ENCODE measurements at places on chromosomes 5 and 9.

DNA sequence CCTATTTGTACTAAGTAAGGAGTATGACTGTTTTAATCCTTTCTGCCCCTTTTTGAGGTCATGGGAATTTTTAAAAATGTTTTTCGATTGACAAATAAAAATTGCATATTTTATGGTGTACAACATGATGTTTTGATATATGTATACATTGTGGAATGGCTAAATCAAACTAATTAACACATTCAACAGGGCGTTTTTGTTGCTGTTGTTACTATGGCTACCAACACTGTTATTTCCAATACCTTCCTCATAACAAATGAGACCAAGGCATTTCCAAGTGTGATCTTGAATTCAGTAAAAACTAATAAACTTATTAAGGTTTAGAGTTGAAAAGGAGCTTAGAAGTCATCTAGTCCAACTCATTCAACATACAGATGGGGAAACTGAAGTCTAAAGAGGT is 30.2 kb upstream of the SPEF2 start:
- DNase-seq = no peak

DNA sequence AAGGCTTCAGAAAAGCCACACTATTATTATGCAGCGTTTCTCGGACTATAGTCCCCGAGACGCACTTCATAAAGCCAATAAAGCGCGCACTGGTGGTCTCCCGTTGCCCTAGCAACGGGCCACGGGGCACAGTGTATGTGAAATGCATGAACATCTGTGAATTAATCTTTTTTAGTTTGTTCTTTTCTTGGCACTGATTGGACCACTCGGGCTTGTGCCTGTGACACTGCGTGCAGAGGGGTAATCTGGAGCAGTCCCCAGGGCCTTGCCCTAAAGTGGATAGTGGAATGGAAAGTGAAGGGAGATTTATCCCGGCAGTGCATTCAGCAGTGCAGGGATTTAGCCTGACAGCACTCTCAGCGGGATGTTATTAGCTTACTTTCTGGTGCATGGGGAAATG is 92.1 kb downstream of the TLE4 start:
- no peak for DNase-seq

DNA sequence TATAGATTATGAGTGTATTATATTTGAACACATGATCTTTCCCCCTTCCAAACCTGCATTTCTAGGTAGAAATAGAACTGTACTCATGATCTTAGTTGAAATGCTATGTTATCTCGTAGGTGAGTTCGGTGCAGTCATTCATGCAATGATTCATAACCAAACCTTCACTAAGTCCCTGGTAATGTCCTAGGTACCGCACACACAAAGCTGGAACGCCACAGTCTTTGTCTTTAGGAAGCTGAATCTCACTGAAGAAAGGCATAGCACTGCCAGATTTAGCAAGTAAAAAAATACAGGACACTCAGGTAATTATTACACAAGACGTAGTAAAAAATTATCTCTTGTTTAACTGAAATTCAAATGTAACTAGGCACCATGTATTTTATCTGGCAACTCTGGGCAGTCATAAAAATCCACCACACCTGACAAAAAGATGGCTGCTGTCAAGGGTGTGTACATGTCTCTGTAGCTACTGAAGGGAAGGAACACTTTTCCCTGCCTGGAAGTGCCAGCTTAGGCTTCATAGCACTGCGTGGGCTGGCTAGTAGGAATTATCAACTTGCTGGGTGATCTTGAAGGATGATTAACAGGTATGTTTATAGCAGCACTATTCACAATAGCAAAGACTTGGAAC is 28.0 kb upstream of the TXN start:
- DNase-seq = no peak

- DNase-seq = no peak
Measured at GRCh38 chr5:2310946-2311345, 428.2 kb upstream of the IRX4 start.

GRCh38 chr5:150024346-150024984 is 23.9 kb downstream of the HMGXB3 start:
- no peak for DNase-seq

- no peak for DNase-seq
Measured at GRCh38 chr5:141716009-141716408, 34.0 kb upstream of the ARAP3 start.

DNA sequence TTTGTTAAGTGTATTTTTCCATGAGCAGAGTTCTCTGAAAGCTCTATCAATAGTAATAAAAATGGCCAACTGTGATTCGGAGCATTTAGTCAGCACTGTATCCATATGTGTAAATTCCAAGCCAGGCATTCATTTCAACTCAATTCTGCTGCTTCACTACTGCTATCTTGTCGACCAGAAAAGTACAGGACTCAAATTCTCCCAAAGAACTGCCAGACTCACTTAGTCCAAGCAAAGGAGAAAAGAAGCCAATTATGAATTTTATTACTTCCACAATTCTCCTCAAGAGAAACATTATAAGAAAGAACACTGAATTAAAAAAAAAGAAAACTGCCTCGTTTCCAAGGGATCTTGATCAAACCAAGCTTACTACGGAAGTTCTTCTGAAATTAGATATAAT is 906.3 kb upstream of the DMAC1 start:
- no peak for DNase-seq

DNA sequence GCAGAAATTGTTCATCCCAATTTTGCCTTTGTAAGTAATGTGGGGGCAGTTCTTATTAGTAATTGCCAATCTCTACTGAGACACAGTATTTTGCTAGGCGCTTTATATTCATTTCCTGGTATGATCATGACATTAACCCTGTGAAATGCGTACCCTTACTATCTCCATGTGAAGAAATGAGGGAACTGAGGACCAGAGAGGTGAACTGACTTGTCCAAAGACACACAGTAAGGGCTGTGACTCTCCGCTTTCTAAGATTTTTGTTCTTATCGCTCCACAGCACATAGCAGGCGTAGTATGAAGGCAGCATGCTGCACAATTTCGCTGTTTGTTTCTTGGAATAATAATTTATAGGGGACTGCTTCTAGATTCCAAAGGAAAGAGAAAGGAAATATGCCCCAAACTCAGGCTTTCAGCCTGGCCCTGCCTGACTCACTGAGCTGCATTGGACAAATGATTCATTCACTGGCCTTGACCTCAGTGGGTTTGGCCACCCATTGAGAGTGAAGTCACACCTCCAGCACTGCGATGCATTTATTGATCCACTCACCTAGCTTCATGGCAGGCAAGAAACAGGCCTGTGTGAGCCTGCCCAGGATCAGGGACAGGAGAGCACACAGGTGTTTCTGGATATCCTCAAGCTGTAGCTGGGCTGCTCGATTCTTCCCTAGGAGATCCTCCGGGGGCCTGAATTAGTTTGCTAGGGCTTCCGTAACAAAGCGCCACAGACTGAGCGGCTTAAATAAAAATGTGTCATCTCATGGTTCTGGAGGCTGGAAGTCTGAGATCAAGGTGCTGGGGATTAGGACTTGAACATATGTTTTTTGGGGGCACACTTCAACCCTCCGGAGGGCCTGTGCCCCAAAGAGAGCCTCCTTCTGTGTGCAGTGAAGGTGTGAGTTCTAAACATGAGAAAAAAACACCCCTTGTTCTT is 7.2 kb upstream of the DUSP1 start:
- peak; percentile 90 for DNase-seq

- DNase-seq = no peak
Measured at GRCh38 chr9:23849379-23850035, 23.5 kb upstream of the ELAVL2 start.

DNA sequence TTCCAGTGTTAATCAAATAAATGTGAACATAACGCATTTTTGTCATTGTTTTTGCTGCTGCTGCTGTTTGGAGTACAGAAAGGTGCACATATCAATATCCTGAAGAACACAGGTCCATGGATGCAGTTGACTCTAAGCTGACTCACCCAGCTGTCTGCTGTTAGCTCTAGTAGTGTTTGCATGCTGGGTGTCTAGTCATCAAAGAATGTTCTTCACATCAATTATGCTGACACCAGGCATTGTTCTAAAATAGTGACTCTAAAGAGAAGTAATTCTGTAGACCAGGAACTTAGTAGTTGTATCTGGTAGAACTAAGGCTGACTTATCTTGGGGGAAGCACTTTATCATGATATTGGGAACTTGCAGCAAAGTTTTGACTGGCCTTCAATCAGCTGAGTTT is 55.7 kb upstream of the DPYSL3 start:
- DNase-seq = peak; percentile 28

- no peak for DNase-seq
Measured at GRCh38 chr9:12544700-12545099, 148.5 kb upstream of the TYRP1 start.

DNA sequence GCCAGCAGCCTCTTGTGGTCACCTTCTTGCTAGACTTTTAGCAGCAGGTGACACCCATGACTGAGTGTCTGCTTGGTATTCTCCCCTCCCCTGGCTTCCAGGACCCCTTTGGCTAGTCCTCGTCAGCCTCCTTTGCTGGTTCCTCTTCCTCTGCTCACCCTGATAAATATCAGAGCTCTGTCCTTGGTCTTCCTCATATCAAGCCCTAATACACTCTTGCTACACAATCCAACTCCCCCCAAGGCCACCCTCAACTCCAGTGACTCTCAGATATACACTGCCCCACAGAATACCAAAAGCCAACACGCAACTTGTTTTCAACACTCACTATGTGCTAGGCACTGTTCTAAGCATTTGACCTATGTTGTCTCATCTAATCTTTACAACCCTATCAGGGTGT is 30.3 kb upstream of the LCP2 start:
- no peak for DNase-seq

DNA sequence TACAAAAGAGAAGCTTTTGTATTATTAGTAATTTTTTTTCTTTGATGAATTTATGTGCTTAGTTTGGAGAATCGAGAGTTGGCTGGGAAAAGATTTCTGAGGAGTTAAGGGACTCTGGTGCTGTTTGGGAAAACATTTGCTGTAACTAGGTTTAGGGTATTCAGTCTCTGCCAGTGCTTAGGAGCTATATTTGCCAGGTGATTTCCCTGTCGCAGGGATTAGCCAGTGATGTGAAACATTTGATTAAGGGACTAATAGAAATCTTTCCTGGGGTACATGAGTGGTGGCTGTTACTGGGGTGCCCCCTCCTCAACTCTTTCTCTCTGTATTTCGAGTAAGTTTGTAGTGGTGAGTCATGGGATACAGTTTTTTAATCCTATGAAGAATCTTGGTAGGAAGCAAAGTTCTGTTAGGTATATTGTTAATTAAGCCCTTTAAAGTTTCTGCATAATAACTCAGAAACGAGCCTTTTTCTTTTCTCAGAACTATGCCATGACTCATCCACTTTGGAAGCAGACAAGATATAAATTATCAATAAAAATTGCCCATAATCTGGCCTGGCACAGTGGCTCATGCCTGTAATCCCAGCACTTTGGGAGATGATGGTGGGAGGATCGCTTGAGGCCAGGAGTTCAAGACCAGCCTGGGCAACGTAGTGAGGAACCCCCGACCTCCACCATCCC is 18.6 kb downstream of the RGMB start:
- peak; percentile 28 for DNase-seq

Measured in EL (cell line).